ENCODE measurements at places on chromosomes 16 and 17. TPM values are rescaled to one million over a fixed set of nuclear protein-coding genes. Genes with fewer than 3 reads are reported as not detected.

Gene TMC5
- total RNA-seq = not detected

Gene FOXC2
- total RNA-seq = 30.0 TPM

Gene SEPTIN1
- 0.63 TPM for total RNA-seq

Gene GNGT2
- total RNA-seq = not detected

Gene NEUROD2
- total RNA-seq = not detected

Gene CETP
- total RNA-seq = not detected

Gene TPPP3
- total RNA-seq = 2.9 TPM

Gene TNFSF13
- total RNA-seq = 0.81 TPM

Gene GPR142
- not detected for total RNA-seq

Gene GNAO1
- total RNA-seq = under 0.01 TPM

Gene KRT24
- total RNA-seq = not detected

Gene HOXB2
- 51.0 TPM for total RNA-seq

All from mesangial cell (primary cell).